ENCODE measurements at places on chromosomes 12 and 14.

- no peak for DNase-seq
These were observed 98.6 kb upstream of the FAR2 start for GRCh38 chr12:29050503-29050902.

- DNase-seq: no peak
These were observed 178.1 kb downstream of the DPF3 start for GRCh38 chr14:72715850-72716228.

GRCh38 chr12:108702595-108703320, 28.6 kb downstream of the CORO1C start:
- no peak for DNase-seq

GRCh38 chr12:118500299-118500698, 123.9 kb downstream of the SUDS3 start:
- DNase-seq: no peak

- no peak for DNase-seq
These were observed 4.4 kb downstream of the LGALS3 start for GRCh38 chr14:55133416-55133815.

GRCh38 chr12:130816097-130816496, 23.0 kb downstream of the STX2 start:
- DNase-seq: no peak
